ENCODE measurements at places on chromosomes 5 and 9. TPM values are rescaled to one million over a fixed set of nuclear protein-coding genes. Genes with fewer than 3 reads are reported as not detected.

- DNase-seq = no peak
- no peaks in the 10 kb centered on the region for H3K4me1 ChIP-seq
These were observed 74.5 kb downstream of the F2RL2 start for GRCh38 chr5:76548525-76549229.

DNA sequence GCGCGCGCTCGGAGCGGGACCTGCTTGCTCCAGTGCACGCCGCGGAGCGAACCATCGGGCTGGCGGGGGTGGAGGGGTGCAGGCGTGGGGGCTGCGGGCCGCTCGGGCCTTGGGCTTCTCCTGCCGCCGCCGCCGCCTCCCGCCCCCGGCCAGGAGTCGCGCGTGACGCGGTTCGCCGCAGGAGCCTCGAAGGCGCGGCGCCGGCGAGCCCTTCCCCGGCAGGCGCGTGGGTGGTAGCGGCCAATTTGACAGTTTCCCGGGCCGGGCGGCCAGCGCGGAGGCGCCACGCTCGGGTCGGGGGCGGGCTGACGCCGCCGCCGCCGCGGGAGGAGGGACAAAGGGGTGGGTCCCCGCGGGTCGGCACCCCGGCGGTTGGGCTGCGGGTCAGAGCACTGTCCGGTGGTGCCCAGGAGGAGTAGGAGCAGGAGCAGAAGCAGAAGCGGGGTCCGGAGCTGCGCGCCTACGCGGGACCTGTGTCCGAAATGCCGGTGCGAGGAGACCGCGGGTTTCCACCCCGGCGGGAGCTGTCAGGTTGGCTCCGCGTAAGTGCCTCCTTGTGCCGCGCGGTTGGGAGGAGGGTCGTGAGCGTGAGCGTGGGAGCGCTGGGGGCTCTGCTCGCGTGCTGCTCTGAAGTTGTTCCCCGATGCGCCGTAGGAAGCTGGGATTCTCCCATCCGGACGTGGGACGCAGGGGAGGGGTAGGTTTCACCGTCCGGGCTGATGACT lies at the start of gene TJP2:
Gene TJP2 (plus strand): TSS at position 387 of the 725 bp plus-strand sequence. CDS start 96 bp downstream, at position 483.
- peaks cover 3% of the 10 kb centered on the region for H3K4me1 ChIP-seq
- no peaks in the 10 kb centered on the region for H3K36me3 ChIP-seq
- H3K4me3 ChIP-seq = peak within 1 kb of the TSS; percentile 88

- DNase-seq = no peak
- peak overlapping the region; percentile 79 for H3K4me3 ChIP-seq
- H3K27me3 ChIP-seq = no peaks in the 10 kb centered on the region
- peaks cover 25% of the 10 kb centered on the region for H3K4me1 ChIP-seq
- H3K27ac ChIP-seq = peak overlapping the region; percentile 79
These were observed 998 bp downstream of the SRP19 start for GRCh38 chr5:112862085-112862484.

Gene ECM2
- 2.1 TPM for polyA plus RNA-seq

Gene IL17B
- not detected for polyA plus RNA-seq

GRCh38 chr9:131012023-131012334 lies 3.0 kb downstream of the LAMC3 start:
- H3K27ac ChIP-seq = no peak overlapping the region
- H3K4me3 ChIP-seq = no peak overlapping the region
- no peak for DNase-seq
- no peaks in the 10 kb centered on the region for H3K4me1 ChIP-seq
- H3K27me3 ChIP-seq = peaks cover 9% of the 10 kb centered on the region

Gene PCSK5
- 1.9 TPM for polyA plus RNA-seq

DNA sequence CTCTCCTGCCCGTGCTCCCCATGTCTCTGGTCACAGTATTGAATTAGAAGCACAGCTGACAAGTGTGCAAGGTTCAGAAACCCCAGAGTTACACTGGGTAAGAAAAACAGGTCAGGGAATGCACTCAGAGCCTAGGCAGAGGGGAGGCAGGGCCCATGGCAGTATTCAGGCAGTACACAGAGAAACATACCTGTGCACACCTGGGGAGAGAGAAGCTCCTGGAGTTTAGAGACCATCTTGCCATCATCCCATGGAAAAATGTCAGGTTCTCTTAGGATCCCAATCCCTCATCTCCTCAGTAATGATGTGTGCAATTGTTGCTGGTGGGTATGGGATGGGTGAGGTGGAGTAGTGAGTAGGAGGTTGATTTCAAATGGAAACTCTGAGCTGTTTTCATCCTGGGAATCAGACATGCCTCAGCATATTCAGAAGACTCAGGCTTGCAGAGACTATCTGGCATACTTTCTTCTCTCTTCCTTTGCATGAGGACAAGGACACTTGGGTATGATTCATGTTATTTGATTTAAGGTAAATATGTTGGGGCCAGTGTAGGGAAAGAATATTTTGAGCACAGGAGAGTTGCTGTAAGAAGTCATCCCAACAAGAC lies 228.5 kb downstream of the ESM1 start:
- peaks cover 17% of the 10 kb centered on the region for H3K4me1 ChIP-seq
- DNase-seq = no peak
- H3K36me3 ChIP-seq = no peaks in the 10 kb centered on the region
- H3K27ac ChIP-seq = no peak overlapping the region
- no peaks in the 10 kb centered on the region for H3K27me3 ChIP-seq

Gene TICAM2
- 1.3 TPM for polyA plus RNA-seq

- H3K4me1 ChIP-seq = no peaks in the 10 kb centered on the region
- no peaks in the 10 kb centered on the region for H3K27me3 ChIP-seq
- no peaks in the 10 kb centered on the region for H3K36me3 ChIP-seq
- no peak overlapping the region for H3K27ac ChIP-seq
These were observed 29.3 kb upstream of the UBE2QL1 start for GRCh38 chr5:6419340-6419852.

DNA sequence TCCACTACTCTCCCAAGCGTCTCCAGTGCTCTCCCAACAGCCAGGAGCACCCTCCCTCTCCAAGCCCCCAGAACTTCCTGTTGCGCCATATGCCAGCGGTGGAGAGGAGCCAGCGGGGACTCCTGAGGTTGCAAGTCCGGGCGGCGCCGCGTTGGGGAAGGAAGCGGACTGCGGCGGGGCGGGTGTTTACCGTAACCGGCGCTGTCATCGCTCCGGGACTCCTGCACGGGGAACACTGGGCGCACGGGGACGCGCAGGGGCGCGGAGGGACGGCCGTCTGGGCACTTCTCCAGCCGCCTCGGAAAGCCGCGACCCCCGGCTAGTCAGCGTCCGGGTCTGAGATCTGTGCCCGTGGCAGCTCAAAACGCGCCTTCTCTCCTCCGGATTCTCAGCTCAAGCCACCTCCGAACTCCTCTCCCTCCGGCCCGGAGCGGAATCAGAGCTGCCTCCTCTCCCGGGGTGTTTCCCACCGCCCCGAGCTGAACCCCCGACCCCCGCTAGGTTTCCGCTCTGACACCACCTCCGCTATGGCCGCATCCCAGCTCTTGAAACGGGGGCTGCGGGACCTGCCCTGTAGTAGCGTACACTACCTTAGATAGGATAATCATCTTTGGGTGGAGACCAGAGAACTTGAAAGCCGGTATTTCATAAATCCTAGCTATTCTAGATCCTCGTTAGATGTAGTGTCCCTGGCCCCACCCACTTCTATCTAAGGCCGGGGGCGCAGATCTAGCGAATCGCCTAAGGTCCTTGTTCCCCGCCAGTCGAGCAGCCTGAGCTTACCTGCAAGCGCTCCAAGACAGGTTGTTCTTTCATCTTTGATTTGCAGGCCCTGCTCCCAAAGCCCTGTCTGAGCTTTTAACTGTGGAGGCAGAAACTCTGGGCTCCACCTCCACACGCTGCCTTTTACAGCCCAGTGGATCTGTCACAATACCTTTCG lies at the start of gene TRPM6:
Gene TRPM6 (minus strand): TSS at position 881 of the 940 bp plus-strand sequence. CDS start 65 bp downstream, at position 816.
- H3K27me3 ChIP-seq = peaks cover 4% of the 10 kb centered on the region
- DNase-seq = peak; percentile 76
- no peaks in the 10 kb centered on the region for H3K36me3 ChIP-seq
- peak within 1 kb of the TSS; percentile 82 for H3K27ac ChIP-seq

- no peaks in the 10 kb centered on the region for H3K36me3 ChIP-seq
- no peak for DNase-seq
- H3K27ac ChIP-seq = no peak overlapping the region
- H3K27me3 ChIP-seq = no peaks in the 10 kb centered on the region
These were observed 165.6 kb downstream of the SMARCA2 start for GRCh38 chr9:2180704-2181103.

Gene CCDC180
- polyA plus RNA-seq = 9.6 TPM
